ENCODE measurements at places on chromosomes 2 and 18. TPM values are rescaled to one million over a fixed set of nuclear protein-coding genes. Genes with fewer than 3 reads are reported as not detected.

STK39 gene
- 12.8 TPM for total RNA-seq

EGR4 gene
- not detected for total RNA-seq

C18orf54 gene
- 2.7 TPM for total RNA-seq

BUB1 gene
- total RNA-seq = 27.0 TPM

RAX gene
- not detected for total RNA-seq

COLEC12 gene
- total RNA-seq = 21.1 TPM

ITPRIPL1 gene
- 1.3 TPM for total RNA-seq

KIF1A gene
- total RNA-seq = 0.33 TPM

FEV gene
- not detected for total RNA-seq

BBS5 gene
- total RNA-seq = 6.1 TPM

CCBE1 gene
- 48.7 TPM for total RNA-seq
